Smooth muscle cell of the umbilical artery (primary cell): ENCODE measurements at places on chromosomes 4 and X. TPM values are rescaled to one million over a fixed set of nuclear protein-coding genes. Genes with fewer than 3 reads are reported as not detected.

VCX3B gene
- not detected in 2 replicates for total RNA-seq

SH3TC1 gene
- 5.1 and 5.3 TPM in 2 replicates for total RNA-seq

ADGRG2 gene
- not detected in 2 replicates for total RNA-seq

CPE gene
- 8.0 and 10.5 TPM in 2 replicates for total RNA-seq

FRMD7 gene
- under 0.01 and 0.05 TPM in 2 replicates for total RNA-seq

PPP2R3B gene
- 14.0 and 19.1 TPM in 2 replicates for total RNA-seq

RASSF6 gene
- 0.05 TPM in 1 of 2 replicates, not detected in the other for total RNA-seq

SSX4B gene
- total RNA-seq, result not detected in 2 replicates

CXCL6 gene
- total RNA-seq, result 47.2 and 149 TPM in 2 replicates

NDST4 gene
- not detected in 2 replicates for total RNA-seq

UGT2B11 gene
- total RNA-seq, result not detected in 2 replicates

RAB40AL gene
- 0.30 and 0.69 TPM in 2 replicates for total RNA-seq

ADH5 gene
- total RNA-seq, result 158 and 183 TPM in 2 replicates
